Suprapubic skin (tissue), 4 donors: ENCODE measurements at places on chromosomes 2 and 18. TPM values are rescaled to one million over a fixed set of nuclear protein-coding genes. Genes with fewer than 3 reads are reported as not detected.

Gene CDK15
- total RNA-seq, result 0.38 TPM

Gene SLC8A1
- 12.0 TPM for total RNA-seq

Gene SP9
- 0.23 TPM for total RNA-seq

Gene RAB6C
- 0.40 TPM for total RNA-seq

- no peak for DNase-seq
- no peak overlapping the region for H3K27ac ChIP-seq
- peaks cover 9% of the 10 kb centered on the region for H3K36me3 ChIP-seq
- H3K4me3 ChIP-seq, result no peak overlapping the region
These were observed 83.6 kb downstream of the ACVR1 start for GRCh38 chr2:157792335-157793052.

DNA sequence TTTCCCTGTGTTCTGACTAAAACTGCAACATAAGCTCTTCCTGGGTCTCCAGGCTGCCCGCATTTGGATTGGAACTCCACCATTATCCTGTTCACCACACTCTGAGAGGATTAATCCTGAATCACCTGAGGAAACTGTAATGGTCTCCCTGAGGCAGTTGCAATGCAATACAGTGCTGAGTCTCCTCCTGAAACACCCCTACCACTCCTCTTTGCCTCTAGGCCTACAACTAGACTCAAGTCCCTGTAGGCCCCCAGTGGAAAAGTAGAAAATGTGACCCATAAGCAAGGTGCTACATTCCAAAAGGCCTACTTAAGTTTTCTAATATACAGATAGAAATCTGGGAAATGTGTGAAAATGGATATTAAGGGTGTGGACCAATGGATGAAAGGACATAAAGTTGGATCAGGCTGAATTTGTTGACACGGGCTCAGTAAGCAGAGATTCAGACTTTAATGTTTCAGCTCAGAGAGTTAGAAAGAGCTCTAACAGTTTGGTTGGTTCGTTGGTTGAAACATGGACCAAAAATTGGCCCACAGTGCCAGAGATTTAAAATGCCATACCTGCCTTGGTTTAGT is 222.3 kb upstream of the ZC3H15 start:
- H3K4me3 ChIP-seq, result no peak overlapping the region
- no peaks in the 10 kb centered on the region for H3K36me3 ChIP-seq
- H3K27ac ChIP-seq, result no peak overlapping the region
- no peaks in the 10 kb centered on the region for H3K27me3 ChIP-seq

GRCh38 chr2:76851000-76851399 is 671.2 kb downstream of the LRRTM4 start:
- no peaks in the 10 kb centered on the region for H3K4me1 ChIP-seq
- no peaks in the 10 kb centered on the region for H3K36me3 ChIP-seq
- no peaks in the 10 kb centered on the region for H3K27me3 ChIP-seq
- DNase-seq, result no peak
- no peak overlapping the region for H3K27ac ChIP-seq
- no peak overlapping the region for H3K4me3 ChIP-seq

GRCh38 chr2:201929281-201930026 is 104.2 kb upstream of the FZD7 start:
- peaks cover 10% of the 10 kb centered on the region for H3K4me1 ChIP-seq
- DNase-seq, result no peak

GRCh38 chr18:46265196-46266156 is 161.3 kb downstream of the HAUS1 start:
- H3K4me1 ChIP-seq, result peaks cover 15% of the 10 kb centered on the region
- H3K27me3 ChIP-seq, result no peaks in the 10 kb centered on the region
- H3K4me3 ChIP-seq, result no peak overlapping the region

DNA sequence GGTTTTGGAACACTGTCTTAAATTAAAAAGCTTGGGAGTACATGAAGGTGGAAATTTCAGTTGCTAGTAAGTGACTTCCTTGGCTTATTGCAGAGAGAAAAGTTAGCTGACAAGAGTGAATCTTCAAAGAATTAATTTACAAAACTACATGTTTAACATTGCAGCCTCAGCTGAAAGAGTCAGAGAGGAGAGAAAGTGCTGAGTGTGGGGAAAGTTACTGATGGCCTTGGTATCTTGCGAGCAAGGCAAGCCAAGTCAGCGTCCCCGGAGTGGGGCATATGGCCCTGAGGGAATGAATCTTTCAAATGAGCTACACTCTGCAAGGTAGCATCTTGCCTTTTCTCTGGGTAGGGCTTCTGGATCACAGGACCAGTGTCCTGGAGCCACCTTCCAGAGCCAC is 131.3 kb downstream of the LPIN1 start:
- no peak for DNase-seq
- H3K4me3 ChIP-seq, result no peak overlapping the region
- peaks cover 11% of the 10 kb centered on the region for H3K4me1 ChIP-seq

DNA sequence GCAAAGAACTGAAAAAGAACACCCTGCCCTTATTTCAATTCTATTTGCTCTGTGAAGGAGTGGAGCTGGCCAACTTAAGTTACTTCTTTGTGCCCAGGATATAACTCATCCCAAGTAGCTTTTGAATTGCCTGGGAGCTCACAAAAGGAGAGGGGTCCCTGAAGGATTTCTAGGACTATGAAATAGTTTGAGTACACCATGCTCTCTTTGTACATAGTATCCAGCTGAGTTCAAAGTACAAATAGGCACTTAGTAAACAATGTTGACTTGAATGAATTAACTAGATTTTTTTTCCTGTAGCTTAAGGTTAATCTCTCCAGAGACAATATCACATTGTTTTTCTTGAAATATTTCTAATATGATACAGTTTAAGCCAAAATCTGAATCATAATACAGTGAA is 47.7 kb downstream of the ZC3H15 start:
- H3K27ac ChIP-seq, result no peak overlapping the region
- H3K4me3 ChIP-seq, result no peak overlapping the region
- DNase-seq, result no peak
- H3K4me1 ChIP-seq, result peaks cover 2% of the 10 kb centered on the region
- H3K27me3 ChIP-seq, result no peaks in the 10 kb centered on the region

GRCh38 chr2:128817813-128818212 is 499.1 kb upstream of the HS6ST1 start:
- DNase-seq, result no peak
- no peak overlapping the region for H3K27ac ChIP-seq
- H3K36me3 ChIP-seq, result no peaks in the 10 kb centered on the region
- H3K4me1 ChIP-seq, result peaks cover 3% of the 10 kb centered on the region
- no peaks in the 10 kb centered on the region for H3K27me3 ChIP-seq

- no peaks in the 10 kb centered on the region for H3K4me1 ChIP-seq
- no peak overlapping the region for H3K27ac ChIP-seq
- peaks cover 63% of the 10 kb centered on the region for H3K36me3 ChIP-seq
- DNase-seq, result no peak
- H3K27me3 ChIP-seq, result no peaks in the 10 kb centered on the region
These were observed 42.3 kb downstream of the TTC21B start for GRCh38 chr2:165911231-165911630.

DNA sequence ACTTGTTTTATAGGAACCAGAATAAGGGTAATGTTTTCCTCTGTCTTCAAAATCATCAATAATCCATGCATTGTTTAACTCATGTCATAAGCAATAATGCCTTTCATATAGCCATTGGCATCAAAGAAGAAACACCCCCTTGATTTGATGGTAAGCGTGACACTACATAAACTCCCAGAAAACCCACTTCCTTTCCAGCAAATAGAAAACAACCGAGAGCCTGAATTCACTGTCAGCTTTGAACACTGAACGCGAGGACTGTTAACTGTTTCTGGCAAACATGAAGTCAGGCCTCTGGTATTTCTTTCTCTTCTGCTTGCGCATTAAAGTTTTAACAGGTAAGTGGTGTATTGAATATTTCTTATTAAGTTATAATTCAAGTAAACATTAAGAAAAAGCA is at the start of gene ICOS:
TSS of gene ICOS (plus strand) at position 229 of the 400 bp plus-strand sequence. CDS start at position 281, 52 bp downstream.
- no peak within 1 kb of the TSS for H3K27ac ChIP-seq
- H3K4me3 ChIP-seq, result peak within 1 kb of the TSS; percentile 0
- H3K4me1 ChIP-seq, result peaks cover 4% of the 10 kb centered on the region
- no peaks in the 10 kb centered on the region for H3K36me3 ChIP-seq
- H3K27me3 ChIP-seq, result no peaks in the 10 kb centered on the region

DNA sequence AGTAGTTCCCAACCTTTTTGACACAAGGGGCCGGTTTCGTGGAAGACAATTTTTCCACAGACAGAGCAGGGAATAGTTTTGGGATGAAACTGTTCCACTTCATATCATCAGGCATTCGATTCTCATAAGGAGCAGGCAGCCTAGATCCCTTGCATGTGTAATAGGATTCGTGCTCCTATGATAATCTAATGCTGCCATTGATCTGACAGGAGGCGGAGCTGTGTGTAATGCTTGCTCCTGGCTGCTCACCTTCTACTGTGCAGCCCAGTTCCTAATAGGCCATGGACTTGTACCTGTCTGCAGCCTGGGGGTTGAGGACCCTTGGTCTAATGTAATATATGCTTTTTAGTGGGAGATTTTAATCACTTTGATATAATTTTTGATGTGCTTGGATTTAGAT is 188.7 kb upstream of the KLHL14 start:
- no peaks in the 10 kb centered on the region for H3K36me3 ChIP-seq
- no peaks in the 10 kb centered on the region for H3K4me1 ChIP-seq
- no peaks in the 10 kb centered on the region for H3K27me3 ChIP-seq
- no peak for DNase-seq
- no peak overlapping the region for H3K4me3 ChIP-seq
- no peak overlapping the region for H3K27ac ChIP-seq

- peaks cover 7% of the 10 kb centered on the region for H3K27me3 ChIP-seq
- no peaks in the 10 kb centered on the region for H3K4me1 ChIP-seq
- no peak for DNase-seq
- H3K36me3 ChIP-seq, result no peaks in the 10 kb centered on the region
- no peak overlapping the region for H3K4me3 ChIP-seq
- no peak overlapping the region for H3K27ac ChIP-seq
These were observed 182.7 kb downstream of the RPIA start for GRCh38 chr2:88874063-88874657.

DNA sequence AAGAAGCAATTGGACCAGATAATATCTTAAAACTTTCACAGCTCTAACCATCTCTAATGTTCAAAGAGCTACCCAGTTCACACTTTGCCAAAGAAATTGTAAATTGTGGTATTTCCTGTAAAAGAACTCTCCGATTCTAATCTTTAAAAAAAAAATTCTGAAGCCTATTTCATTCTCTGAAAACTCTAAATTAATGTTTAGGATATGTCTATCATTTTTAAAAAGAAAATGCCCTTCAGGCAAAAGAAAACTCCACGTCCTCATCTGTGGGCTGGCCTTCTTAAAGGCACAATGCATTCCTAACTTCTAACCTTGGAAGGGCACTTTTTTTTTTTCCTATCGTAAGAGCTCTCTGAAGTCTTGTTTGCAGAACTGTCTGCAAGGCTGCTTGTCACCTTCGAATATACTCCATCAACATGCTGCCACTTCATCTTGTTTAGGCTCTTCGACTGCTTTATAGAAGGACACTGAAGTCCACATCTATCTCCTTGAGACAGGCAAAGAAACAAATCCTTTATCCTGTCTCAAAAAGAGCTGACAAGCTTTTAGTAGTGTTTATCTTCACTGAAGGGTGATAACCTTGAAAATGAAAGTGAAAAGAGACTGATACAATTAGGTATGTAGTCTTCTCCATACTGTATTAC is 124.3 kb upstream of the SLC39A10 start:
- no peaks in the 10 kb centered on the region for H3K27me3 ChIP-seq
- no peak overlapping the region for H3K27ac ChIP-seq
- no peaks in the 10 kb centered on the region for H3K36me3 ChIP-seq
- peaks cover 17% of the 10 kb centered on the region for H3K4me1 ChIP-seq

GRCh38 chr18:79986726-79987125 is 1.6 kb downstream of the TXNL4A start:
- H3K4me3 ChIP-seq, result peak overlapping the region; percentile 98
- H3K36me3 ChIP-seq, result no peaks in the 10 kb centered on the region
- H3K27me3 ChIP-seq, result no peaks in the 10 kb centered on the region

DNA sequence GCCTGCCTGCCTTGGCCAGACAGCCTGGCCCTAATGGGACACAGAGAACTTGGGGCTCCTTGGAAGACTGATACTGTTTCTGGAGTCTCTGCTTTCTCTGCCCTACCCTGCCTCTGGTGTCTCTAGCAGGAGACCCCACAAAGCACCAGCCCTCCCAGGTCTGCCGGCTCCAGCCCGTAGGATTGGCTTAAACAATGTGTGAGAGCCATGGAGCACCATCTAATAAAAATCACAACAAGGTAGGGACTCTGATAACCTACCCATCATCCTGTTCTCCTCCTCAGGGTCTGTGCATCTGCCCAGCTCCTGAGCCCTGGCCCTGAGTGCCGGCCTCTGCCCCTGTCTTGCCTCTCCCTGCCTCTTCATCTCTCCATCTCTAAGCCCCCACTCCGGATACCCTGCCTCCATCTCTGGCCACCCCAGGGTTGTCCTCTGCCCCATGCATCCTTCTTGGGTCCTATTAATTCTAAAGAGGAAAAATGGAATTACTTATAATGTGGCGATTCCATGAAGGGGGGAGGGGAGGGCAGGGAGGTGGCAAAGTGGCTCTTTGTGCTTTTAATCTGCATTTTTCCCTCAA is 1.2 kb upstream of the ECEL1 start:
- H3K36me3 ChIP-seq, result no peaks in the 10 kb centered on the region
- no peak overlapping the region for H3K27ac ChIP-seq
- H3K4me1 ChIP-seq, result peaks cover 24% of the 10 kb centered on the region
- no peak overlapping the region for H3K4me3 ChIP-seq
- peak; percentile 28 for DNase-seq
